NCI-H1092 (cell line): ENCODE measurements at places on chromosomes 3 and 15.

- no peak for DNase-seq
Measured at GRCh38 chr15:84797801-84798200, 19.4 kb upstream of the ALPK3 start.

- DNase-seq = no peak
Measured at GRCh38 chr3:48697952-48698351, 12.2 kb upstream of the NCKIPSD start.

- peak; percentile 5 for DNase-seq
Measured at GRCh38 chr15:61835496-61836106, 224.6 kb downstream of the VPS13C start.

DNA sequence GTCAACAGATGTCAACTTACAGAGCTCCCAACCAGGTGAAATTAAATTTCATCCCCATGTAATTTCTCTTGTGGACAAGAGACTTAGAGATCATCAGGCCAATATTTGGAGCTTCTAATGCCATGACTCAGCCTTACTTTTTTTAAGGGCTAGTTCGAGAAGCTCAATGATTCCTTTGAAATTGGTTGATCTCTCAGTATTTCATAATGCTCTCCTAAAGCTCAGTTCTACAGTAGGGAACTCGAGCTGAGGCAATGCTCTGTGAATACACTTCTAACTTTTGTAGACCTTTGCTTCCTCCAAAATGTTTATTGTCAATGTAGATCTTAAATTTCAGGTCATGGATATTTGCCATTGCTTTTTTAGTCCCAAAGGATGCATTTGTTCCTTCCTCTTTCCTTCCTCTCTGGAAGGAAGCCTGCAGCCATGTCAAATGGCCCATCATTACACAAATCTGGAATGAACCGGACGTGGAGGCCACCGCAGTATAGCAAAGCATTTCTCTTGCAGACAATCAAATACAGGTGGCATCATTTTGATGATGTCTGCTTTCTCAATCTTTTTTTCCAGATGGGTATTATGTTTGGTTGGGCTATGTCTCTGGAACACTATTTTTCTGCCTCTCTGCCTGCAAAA is 28.3 kb downstream of the STARD5 start:
- DNase-seq = no peak

- peak; percentile 2 for DNase-seq
Measured at GRCh38 chr3:243356-243725, 46.8 kb downstream of the CHL1 start.

- no peak for DNase-seq
Measured at GRCh38 chr3:64079369-64080150, 56.3 kb upstream of the PSMD6 start.

GRCh38 chr3:110199588-110199943 is 862.2 kb upstream of the DPPA4 start:
- DNase-seq = no peak
